Mesothelial cell of epicardium (in vitro differentiated cells): ENCODE measurements at places on chromosomes 5 and 9. TPM values are rescaled to one million over a fixed set of nuclear protein-coding genes. Genes with fewer than 3 reads are reported as not detected.
A peak's percentile ranks its signal among the peaks of the same experiment; 100 is the strongest.

- H3K4me1 ChIP-seq, result no peaks in the 10 kb centered on the region
- no peak overlapping the region for H3K4me3 ChIP-seq
These were observed 406.3 kb downstream of the DMRT2 start for GRCh38 chr9:1456301-1457024.

- peaks cover 11% of the 10 kb centered on the region for H3K36me3 ChIP-seq
- no peak overlapping the region for H3K4me3 ChIP-seq
- H3K27me3 ChIP-seq, result no peaks in the 10 kb centered on the region
These were observed 197.1 kb downstream of the NTRK2 start for GRCh38 chr9:84866396-84867175.

DNA sequence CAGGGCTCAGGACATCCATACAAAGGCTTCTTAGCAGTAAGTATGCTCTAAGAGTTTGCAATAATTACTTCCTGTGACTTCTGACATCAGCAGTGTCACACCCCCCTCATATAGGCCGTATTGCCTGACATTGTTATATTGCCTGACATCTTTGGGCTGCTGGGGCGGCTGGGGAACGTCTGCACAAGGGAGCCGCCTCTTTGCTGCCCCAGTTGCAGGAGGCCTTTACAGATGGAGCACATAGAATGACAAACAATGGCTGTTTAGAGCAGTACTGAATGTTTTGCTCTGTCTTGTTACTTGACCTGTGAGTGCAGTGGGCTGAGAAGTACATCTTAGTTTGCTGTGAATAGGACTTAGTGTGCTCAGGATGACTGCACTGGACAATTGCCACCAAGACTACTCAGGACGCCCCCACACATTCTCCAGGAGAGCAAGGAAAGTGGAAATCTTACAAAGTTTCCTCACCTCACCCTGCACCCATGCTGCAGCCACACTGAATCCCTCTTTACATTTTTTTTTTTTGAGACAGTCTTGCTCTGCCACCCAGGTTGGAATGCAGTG, 65.4 kb upstream of the SPOCK1 start:
- H3K4me1 ChIP-seq, result peaks cover 4% of the 10 kb centered on the region
- H3K36me3 ChIP-seq, result no peaks in the 10 kb centered on the region
- no peak overlapping the region for H3K4me3 ChIP-seq
- no peak for DNase-seq
- peaks cover 35% of the 10 kb centered on the region for H3K27me3 ChIP-seq

DNA sequence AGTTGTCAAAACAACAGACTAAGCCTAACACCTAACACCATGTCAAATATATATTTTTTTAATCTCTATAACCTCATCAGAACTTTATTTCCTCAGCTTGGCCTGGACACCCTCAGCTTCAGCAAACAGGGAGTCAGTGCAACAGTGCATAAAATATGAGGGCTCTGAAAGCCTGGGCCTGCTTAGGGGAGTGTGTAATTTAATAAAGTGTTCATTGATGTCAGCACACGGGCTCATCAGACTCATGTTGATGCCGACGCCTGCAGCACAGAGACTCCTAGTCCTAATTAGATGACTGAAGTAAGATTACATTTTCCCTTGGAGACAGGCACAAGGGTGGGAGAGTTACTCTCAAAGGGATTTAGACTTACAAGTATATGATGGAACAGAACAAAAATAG, 37.8 kb downstream of the CDH10 start:
- peaks cover 15% of the 10 kb centered on the region for H3K36me3 ChIP-seq
- H3K27ac ChIP-seq, result peak overlapping the region; percentile 94
- no peak overlapping the region for H3K4me3 ChIP-seq
- peaks cover 22% of the 10 kb centered on the region for H3K4me1 ChIP-seq

The MYO10 gene
- total RNA-seq, result 50.1 to 56.7 TPM (median 51.9 TPM) in 3 replicates

The CCDC183 gene
- total RNA-seq, result 25.1 to 29.1 TPM (median 26.5 TPM) in 3 replicates

The PCDHA6 gene
- 14.5 to 15.7 TPM (median 15.2 TPM) in 3 replicates for total RNA-seq

The LCP2 gene
- total RNA-seq, result not detected in 3 replicates

The RNF44 gene
- 161 to 169 TPM (median 169 TPM) in 3 replicates for total RNA-seq
